NCI-H510A (cell line): ENCODE measurements at places on chromosomes 2 and 18.

GRCh38 chr2:61247204-61247812 lies 85.3 kb downstream of the C2orf74 start:
- DNase-seq = no peak

GRCh38 chr18:54948350-54948837 lies 10.9 kb downstream of the CCDC68 start:
- DNase-seq = peak; percentile 1

- DNase-seq = no peak
Measured at GRCh38 chr18:45802814-45803492, 22.5 kb upstream of the SIGLEC15 start.

DNA sequence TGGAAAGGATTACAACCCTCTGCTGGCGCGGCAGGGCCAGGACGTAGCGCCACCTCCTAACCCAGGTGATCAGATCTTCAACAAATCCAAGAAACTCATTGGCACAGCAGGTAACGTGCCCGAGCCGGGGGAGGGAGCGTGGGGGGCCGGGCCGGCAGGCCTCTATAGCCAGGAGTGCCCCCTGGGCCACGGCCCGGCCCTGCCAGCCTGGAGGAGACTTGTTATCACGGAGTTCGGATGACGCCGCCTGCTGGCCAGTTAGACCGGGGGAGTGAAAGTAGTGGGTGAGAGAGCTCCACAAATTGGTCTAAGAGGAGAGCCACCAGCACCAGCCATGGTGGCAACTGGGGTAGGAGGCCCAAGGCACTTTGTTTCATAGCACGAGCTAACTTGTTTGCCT lies 8.6 kb upstream of the TMEM214 start:
- no peak for DNase-seq

- no peak for DNase-seq
Measured at GRCh38 chr2:66596256-66596655, 161.3 kb downstream of the MEIS1 start.

- no peak for DNase-seq
Measured at GRCh38 chr2:16322308-16323125, 343.1 kb downstream of the CYRIA start.

GRCh38 chr2:130890941-130891669 lies 54.4 kb downstream of the ARHGEF4 start:
- DNase-seq = no peak
